ENCODE measurements at places on chromosomes 7 and 10.
A peak's percentile ranks its signal among the peaks of the same experiment; 100 is the strongest.

GRCh38 chr7:32264702-32265284, 194.6 kb upstream of the PDE1C start:
- H3K4me3 ChIP-seq, result no peak overlapping the region
- no peaks in the 10 kb centered on the region for H3K36me3 ChIP-seq
- no peak for DNase-seq
- H3K27ac ChIP-seq, result no peak overlapping the region
- no peaks in the 10 kb centered on the region for H3K27me3 ChIP-seq

- no peak for DNase-seq
- H3K4me1 ChIP-seq, result peaks cover 5% of the 10 kb centered on the region
These were observed 341.7 kb downstream of the PRPF18 start for GRCh38 chr10:13928451-13928850.

GRCh38 chr7:27122077-27122910, 8.3 kb downstream of the HOXA4 start:
- peaks cover 2% of the 10 kb centered on the region for H3K36me3 ChIP-seq
- peaks cover 36% of the 10 kb centered on the region for H3K4me1 ChIP-seq
- peak overlapping the region; percentile 99 for H3K27ac ChIP-seq
- no peaks in the 10 kb centered on the region for H3K27me3 ChIP-seq

DNA sequence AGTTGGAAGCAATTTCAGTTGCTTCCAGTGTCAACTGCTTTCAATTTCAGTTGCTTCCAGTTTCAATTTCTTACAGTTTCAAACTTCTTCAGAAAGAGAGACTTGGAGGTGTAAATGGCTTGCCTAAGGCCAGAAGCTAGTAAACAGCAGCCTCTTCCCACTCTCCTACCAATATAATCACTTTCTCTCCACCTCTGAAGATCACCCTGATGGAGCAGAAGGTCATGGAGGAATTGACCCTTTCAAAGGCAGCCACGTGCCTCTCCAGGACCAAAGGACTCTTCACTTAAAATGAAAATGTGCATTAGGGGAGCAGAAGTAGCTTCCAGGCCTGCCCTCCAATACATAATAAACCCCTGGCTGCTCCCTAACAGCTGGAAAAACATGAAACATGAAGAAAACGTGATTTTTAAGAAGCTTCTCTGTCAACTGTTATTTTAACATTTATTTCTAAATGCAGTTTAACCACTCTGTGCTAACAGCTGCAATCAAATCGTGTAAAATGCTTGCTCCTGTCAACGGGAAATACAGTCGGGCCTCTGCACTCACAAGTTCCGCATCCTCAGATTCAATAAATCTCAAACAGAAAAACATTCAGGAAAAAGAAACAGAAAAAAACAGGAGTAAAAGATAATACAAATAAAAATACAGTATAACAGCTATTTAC, 1020.6 kb downstream of the XPNPEP1 start:
- H3K36me3 ChIP-seq, result no peaks in the 10 kb centered on the region
- no peaks in the 10 kb centered on the region for H3K4me1 ChIP-seq
- no peak overlapping the region for H3K4me3 ChIP-seq
- H3K27ac ChIP-seq, result no peak overlapping the region
- no peaks in the 10 kb centered on the region for H3K27me3 ChIP-seq

DNA sequence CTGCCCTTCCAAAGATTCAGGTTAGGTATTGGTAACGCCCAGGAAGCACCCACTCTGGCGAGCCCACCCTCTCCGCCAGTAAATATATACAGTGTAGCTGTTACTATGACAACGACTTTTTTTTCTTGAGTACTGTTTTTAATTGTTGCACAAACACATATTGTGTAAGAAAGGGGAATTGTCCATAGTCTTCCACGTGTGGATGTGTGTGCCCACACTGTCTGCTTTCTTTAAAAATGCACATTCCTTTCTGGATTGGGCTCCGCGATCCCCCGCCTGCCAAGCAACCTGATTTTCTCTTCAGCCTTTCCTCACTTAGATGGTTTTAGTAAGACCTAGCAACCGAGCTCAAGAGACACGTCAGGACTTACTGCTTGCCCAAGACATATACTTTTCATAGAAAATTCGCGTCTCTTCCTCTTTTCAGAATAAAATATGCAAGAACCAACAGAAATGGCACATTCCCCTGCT, 247.8 kb downstream of the EBF3 start:
- no peaks in the 10 kb centered on the region for H3K27me3 ChIP-seq
- H3K4me3 ChIP-seq, result no peak overlapping the region
- no peak overlapping the region for H3K27ac ChIP-seq
- DNase-seq, result no peak
- H3K36me3 ChIP-seq, result no peaks in the 10 kb centered on the region
- H3K4me1 ChIP-seq, result no peaks in the 10 kb centered on the region

DNA sequence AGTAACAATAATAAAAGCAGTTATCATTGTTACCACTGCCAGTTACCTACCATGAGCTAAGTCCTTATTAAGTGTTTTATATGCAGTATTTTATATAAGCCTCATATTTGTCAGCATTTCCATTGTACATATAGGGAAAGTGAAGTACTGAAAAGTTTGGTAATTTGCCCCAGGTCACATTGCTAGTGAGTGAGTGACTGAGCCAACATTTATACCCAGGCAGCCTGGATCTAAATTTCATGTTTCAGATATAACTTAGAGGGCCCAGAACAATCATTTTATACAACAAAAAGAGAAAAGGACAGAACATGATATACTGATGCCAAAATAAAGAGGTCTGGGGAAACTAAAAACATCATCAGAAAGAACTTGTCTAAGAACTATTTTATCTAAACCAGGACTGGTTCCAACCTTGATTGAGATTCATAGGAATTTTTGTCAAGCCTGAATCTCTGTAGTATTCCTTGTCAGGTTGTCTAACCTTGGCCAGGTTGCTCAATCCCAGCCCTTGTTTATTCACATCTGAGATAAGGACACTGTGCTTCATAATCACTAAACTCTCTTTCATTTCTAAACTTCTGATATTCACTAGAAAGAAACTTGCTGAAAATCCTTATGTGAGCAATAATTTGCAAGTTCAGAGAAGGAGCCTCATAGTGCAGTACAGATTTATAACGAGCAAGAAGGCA, 308.2 kb downstream of the IPMK start:
- H3K27ac ChIP-seq, result no peak overlapping the region
- no peak overlapping the region for H3K4me3 ChIP-seq
- no peaks in the 10 kb centered on the region for H3K36me3 ChIP-seq

- peaks cover 34% of the 10 kb centered on the region for H3K27me3 ChIP-seq
- H3K36me3 ChIP-seq, result no peaks in the 10 kb centered on the region
- no peaks in the 10 kb centered on the region for H3K4me1 ChIP-seq
These were observed 755 bp downstream of the FRMPD2 start for GRCh38 chr10:48273741-48274140.

DNA sequence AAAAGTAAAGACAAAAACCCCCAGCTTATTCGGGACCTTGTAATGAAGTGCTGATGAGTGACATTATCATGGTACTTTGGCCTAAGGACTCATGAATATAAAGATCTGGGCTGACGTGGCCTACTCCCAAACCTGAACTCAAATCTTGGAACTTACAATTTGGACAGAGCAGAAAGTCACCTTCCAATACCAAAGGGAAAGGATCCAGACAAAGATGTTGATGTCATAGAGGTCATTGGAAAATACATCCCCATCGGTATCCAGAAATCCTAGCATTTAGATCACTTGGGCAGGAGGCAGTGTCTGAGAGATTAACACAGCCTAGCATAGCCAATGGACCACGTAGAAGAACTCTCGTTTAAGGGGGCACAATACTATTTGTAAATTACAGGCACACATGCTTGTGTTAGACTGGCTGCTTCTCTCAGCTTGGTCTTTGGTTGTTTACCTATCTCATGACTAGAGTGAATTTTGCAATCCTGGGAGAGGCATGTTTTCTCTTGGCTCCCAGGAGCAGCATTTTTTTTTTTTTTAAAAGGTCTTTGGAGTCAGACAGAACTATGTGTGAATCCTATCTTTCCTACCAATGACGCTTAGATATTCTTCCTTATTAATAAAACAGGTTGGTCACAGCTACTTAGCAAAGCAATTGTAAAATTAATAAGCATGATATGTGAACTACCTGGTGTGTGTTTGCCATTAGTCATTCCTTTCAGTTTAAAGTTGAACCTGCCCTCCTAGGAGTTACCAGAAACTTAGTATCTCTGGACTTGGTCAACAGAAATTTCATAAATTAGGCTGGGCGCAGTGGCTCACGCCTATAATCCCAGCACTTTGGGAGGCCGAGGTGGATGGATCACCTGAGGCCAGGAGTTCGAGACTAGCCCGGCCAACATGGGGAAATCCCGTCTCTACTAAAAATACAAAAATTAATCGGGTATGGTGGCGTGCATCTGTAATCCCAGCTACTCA, 27.8 kb upstream of the MRPS33 start:
- peak; percentile 8 for DNase-seq
- H3K27me3 ChIP-seq, result no peaks in the 10 kb centered on the region
- H3K4me1 ChIP-seq, result no peaks in the 10 kb centered on the region

DNA sequence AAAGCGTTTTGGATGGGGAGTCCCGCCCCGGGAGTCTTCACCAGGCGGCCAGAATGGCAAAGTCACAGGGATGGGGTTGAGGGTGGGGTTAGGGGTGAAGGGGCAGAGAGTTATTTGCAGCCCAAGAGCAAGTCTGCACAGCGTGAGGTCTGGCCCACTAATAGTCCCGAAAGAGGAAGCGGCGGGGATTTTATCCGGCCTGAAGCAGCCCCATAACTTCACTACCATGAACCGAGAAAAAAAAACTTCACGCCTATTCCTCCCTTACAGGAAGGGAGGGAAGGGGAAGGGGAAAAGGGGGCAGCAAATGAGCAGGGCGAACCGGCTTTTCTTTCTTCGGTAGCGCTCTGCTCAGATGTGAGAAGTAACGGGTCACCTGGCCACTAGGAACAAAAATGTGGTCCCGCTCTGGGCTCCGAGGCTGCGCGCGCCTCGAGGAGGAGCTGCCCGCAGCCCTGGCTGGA, 712 bp downstream of the ITPRIP start:
- peaks cover 3% of the 10 kb centered on the region for H3K36me3 ChIP-seq
- peaks cover 37% of the 10 kb centered on the region for H3K4me1 ChIP-seq
- peak; percentile 37 for DNase-seq
- H3K27me3 ChIP-seq, result no peaks in the 10 kb centered on the region

GRCh38 chr7:1940863-1941262, 270.8 kb downstream of the ELFN1 start:
- no peaks in the 10 kb centered on the region for H3K27me3 ChIP-seq
- peaks cover 4% of the 10 kb centered on the region for H3K4me1 ChIP-seq
- H3K36me3 ChIP-seq, result peaks cover 2% of the 10 kb centered on the region
- H3K27ac ChIP-seq, result no peak overlapping the region

DNA sequence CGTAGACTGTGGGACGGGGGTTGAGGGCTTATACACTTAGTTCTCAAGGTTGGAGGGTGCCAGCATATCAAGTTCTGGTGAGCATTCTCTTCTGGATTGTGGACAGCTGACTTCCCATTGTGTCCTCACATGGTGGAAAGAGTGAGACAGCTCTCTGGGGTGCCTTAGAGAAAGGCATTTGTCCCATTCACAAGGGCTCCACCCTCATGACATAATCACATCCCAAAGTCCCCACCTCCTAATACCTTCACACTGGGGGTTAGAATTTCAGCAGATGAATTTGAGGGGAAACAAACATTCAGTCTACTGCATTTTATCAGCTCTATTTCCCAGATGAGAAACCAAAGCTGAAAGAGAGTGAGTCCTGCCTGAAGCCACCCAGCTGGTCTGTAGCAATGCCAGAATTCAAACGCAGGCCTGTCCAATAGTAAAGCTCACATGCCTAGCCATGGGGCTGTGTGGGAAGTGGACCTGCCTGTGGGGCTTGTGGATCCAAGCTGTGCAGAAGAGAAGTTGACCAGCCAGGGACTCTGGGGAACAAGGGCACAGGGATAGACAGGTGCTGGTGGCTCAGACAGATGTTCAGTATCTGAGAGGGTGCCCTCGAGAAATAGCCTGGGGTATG, 34.9 kb upstream of the LOXL4 start:
- no peak for DNase-seq
- H3K4me1 ChIP-seq, result 0 out of 2 replicates have a peak, but pooled peaks cover 2% of the 10 kb centered on the region
- peaks cover 24% of the 10 kb centered on the region for H3K27me3 ChIP-seq

GRCh38 chr10:13048762-13049161, 47.2 kb upstream of the CCDC3 start:
- no peaks in the 10 kb centered on the region for H3K4me1 ChIP-seq
- no peaks in the 10 kb centered on the region for H3K36me3 ChIP-seq
- H3K27me3 ChIP-seq, result peaks cover 24% of the 10 kb centered on the region

GRCh38 chr7:22001345-22002004, 55.8 kb upstream of the CDCA7L start:
- H3K4me3 ChIP-seq, result no peak overlapping the region
- H3K4me1 ChIP-seq, result 0 out of 2 replicates have a peak, but pooled peaks cover 3% of the 10 kb centered on the region
- peak; percentile 80 for DNase-seq

DNA sequence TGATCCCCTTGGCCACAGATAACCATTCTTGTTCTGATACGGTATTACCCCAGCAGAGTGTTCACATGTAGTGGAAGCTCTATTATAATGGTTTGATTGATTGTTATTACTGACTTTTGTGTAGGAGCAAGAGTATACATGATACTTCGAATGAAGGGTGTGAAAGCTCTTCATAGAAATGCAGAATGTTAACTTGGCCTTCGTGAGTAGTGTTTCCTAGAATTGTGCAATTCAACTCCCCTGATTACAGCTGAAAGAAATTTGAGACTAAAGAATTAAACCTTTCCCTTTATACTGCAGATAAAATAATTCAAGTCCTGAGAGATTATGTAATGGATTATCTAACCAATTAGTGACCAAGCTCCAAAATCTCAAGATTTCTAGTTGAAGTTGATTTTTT, 38.2 kb downstream of the MKLN1 start:
- DNase-seq, result peak; percentile 70
- no peak overlapping the region for H3K4me3 ChIP-seq
- no peaks in the 10 kb centered on the region for H3K36me3 ChIP-seq
- H3K4me1 ChIP-seq, result peaks cover 15% of the 10 kb centered on the region

GRCh38 chr7:33079096-33079495, 16.5 kb upstream of the NT5C3A start:
- DNase-seq, result no peak
- H3K4me3 ChIP-seq, result no peak overlapping the region
- H3K36me3 ChIP-seq, result no peaks in the 10 kb centered on the region
- no peak overlapping the region for H3K27ac ChIP-seq
- H3K27me3 ChIP-seq, result no peaks in the 10 kb centered on the region
- H3K4me1 ChIP-seq, result no peaks in the 10 kb centered on the region

GRCh38 chr7:45874408-45875131, 1.7 kb upstream of the CCDC201 start:
- no peak overlapping the region for H3K4me3 ChIP-seq
- peaks cover 4% of the 10 kb centered on the region for H3K4me1 ChIP-seq
- H3K27ac ChIP-seq, result peak overlapping the region; percentile 1

DNA sequence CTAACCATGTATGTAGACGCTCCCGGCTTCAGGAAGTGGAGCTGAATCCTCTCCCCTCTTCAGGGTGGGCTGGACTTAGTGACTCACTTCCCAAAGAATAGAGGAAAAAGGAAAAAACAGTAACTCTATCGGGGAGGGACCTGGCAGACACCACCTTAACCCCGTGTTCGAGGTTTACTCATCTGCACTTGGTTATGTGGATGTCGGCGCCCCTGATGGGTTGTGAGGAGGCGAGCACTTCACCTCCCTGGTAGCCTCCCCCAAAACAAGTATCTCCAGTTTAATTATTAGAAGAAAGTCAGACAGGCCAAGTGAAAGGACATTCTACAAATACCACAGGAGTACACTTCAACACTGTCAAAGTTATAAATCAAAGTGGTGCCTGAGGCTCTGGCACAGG, 559.7 kb downstream of the TCERG1L start:
- no peak overlapping the region for H3K4me3 ChIP-seq
- no peak overlapping the region for H3K27ac ChIP-seq
- DNase-seq, result no peak
- no peaks in the 10 kb centered on the region for H3K36me3 ChIP-seq
- no peaks in the 10 kb centered on the region for H3K27me3 ChIP-seq

Data from IMR-90 (cell line).